ENCODE measurements at places on chromosomes 12 and 14.

GRCh38 chr14:50816395-50817047, 14.4 kb downstream of the NIN start:
- DNase-seq = no peak

DNA sequence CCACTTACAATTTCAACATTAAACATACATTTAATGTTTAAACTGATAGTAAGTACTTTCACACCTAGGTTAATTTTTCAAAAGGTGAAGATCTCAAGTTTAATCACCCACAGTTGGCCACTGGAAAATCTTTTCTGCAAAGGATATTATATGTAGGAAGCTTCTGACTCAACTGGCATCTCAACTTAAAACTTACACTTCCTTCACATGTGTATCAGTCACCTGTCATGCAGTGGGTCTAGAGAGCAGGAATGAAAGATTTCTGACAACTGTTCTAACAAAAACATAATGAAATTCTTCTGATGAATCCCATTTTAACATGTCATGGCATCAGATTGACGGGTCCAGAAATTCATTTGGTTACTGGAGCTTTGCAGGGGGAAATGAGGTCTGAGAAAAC, 192.8 kb downstream of the KLHL28 start:
- no peak for DNase-seq

- no peak for DNase-seq
Observed at GRCh38 chr12:46701356-46701755, 124.4 kb downstream of the SLC38A4 start.

DNA sequence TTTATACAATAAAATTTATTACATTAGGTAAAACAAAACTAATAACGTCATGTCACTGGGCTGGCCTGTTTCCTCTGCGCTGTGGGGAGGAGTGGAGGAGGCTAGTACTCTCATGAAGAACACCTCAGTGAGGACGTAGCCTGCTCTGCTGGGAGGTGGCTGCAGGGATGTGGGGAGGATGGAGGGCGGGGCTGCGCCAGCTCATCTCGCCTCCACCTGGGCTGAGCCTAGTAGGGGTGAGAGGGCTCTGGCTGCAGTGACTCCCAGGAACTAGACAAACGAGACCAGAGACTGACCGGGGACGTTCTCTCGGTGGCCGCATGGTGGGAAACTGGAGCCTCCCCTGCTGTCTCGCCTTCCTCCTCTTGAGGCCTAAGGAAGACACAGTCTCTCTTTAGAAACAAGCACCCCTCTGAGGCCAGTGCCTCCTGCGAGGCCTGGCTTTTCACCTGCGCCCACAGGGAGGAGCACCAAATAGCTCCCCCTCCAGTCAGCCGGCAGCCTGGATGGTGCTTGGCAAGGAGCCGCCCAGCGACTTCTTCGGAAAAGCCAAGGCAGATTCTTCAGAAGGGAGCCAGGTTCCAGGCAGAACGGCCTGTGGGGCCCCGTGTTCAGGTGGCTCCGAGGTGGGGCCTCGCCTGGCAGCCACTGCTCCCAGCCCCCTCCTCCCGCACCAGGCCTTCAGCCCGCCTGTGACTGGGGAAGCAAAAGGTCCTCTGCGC, 62.4 kb downstream of the PLEKHG3 start:
- DNase-seq = no peak

DNA sequence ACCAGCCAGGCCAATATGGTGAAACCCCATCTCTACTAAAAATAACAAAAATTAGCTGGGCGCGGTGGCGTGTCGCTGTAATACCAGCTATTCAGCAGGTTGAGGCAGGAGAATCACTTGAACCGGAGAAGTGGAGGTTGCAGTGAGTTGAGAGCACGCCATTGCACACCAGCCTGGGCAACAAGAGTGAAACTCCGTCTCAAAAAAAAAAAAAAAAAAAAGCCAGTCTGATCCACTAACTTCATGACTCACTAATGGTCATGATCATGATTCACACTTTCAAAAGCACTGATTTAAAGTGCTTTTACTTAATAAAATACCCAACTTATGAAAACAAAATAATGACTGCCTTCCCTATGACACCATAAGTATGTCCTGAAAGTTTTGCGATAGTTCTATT, 38.4 kb upstream of the CPM start:
- no peak for DNase-seq

DNA sequence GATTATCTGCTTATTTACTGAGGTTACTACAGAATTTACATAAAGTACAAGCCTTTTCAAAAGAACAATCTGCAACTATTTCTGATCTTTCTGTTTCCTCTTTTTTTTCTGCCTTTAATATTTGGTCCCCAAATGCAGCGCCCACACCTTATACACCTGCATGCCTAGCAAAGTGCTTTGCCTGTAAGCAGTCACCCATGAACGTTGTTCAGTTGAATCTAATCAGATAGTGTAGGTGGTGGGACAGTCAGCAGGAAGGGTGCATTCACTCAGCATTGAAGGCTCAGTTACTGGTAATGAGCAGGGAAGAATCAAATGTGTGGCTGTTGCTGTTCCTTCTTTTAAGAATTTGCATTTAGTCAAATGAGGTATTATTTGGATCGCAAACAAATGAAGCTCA, 108.4 kb downstream of the GPR135 start:
- DNase-seq = no peak

DNA sequence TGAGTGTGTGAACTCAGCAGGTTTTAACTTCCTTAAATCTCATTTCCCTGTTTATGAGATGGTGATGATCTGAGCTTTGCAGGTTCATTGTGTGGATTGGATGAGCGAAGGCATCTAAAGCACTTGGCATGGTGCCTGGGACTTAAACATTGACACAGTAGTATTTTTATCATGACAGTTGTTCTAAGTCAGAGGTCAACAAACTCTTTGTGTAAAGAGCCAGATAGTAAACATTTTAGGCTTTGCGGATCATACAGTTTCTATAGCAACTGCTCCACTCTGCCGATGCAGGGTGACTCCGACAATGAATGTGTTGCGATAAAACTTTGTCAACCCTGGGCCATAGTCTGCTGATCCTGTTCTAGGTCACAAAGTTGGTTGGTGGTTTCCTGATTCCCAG, 25.2 kb downstream of the SLC24A4 start:
- DNase-seq = no peak

GRCh38 chr12:10190558-10191388, 11.9 kb downstream of the TMEM52B start:
- peak; percentile 18 for DNase-seq

DNA sequence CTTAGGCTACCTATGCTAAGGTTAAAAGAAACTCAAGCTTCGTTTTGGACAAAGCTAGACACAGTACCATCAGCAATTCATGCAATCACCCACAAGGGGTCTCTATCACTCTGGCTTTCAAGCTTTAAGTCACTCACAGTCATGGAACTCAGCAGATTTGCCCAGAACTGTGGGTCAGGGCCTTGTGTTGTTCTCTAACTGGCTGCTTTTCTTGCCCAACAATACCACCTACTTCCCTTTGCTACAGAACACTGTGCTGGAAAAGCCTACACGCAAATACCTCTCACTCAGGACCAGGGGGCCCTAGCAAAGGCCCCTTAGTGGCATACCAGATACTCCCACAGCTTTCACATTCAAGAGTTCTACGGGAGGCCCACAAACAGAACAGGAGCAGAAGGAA, 9.1 kb downstream of the NEMP1 start:
- peak; percentile 40 for DNase-seq

GRCh38 chr12:42421844-42422779, 96.1 kb downstream of the PPHLN1 start:
- DNase-seq = no peak

DNA sequence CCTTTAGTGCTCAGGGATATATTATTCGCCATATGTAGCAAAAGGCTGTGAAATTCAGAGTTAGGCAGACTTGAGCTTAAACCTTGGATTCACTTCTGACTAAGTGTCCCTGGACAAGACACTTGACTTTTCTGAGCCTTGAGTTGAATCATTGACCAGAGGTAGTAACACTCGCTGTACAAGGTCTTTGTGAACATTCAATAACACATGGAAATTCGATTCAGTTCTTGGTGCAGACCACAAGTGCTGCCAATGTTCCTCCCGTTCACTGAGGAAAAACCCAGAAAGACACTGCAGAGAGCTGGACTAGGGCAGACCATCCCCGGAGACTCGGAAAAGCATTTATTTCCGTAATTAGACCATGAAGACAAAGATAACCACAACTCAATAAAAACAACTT, 901.4 kb downstream of the AACS start:
- no peak for DNase-seq

DNA sequence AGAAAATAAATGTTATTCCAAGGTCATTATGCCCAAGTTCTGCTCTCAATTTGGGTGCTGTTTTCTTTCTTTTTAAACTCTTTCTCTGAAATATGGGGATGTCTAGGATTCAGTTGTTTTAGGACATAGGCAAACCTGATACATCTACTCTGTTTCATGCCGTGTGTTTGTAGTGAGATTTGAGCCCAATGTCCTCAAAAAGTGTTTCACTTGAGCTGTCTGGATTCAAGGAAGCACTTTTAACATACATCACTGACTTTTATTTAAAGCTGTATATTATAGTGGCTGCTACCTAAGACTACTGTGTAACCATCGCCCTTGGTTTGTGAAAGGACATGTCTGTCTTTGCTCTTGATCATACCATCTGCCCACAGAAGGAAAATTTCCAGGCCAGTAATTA, 709.3 kb upstream of the STXBP6 start:
- DNase-seq = no peak

- DNase-seq = no peak
Observed at GRCh38 chr12:56591126-56591525, 39.0 kb downstream of the BAZ2A start.

DNA sequence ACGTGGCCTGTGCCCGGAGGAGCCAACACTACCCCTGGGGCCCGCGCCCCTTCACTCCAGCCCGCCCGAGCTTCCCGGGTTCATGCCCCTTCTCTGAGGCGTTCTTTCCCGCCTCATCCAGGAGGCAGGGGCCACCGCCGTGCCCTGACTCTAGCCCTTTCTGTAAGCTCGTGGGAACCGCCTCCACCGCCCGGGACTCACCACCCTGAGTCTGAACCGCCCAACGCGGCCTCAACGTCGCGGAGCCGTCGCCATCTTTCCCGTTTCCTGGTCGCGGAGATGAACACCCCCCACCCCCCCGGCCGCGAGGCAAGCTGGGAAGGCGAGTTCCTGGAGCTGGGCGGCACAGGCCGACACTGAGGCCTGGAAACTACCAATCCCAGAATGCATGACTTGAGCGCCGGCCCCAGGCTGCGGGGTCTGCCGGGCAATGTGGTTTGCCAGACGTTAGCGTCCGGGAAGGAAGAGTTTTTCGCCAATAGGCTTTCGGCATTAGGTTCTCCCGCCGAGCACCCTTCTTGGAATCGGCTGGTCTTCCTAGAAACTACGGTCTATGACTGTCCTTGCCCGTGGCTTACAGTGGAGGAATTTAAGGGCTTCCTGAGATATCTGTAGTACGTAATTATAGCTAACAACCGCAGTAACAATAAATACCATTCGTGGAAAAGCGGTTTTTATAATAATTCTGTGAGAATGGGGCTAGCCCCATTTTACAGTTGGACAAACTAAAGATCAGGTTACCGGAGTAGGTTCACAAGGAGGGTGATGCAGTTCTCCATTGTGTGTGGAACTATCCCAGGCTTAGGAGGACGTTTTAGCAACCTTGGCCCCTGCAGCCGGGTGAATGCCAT, at the start of gene DDX23:
TSS of gene DDX23 (minus strand) at position 281 of the 851 bp plus-strand sequence. CDS start 6,381 bp downstream, outside the sequence.
- peak; percentile 91 for DNase-seq

DNA sequence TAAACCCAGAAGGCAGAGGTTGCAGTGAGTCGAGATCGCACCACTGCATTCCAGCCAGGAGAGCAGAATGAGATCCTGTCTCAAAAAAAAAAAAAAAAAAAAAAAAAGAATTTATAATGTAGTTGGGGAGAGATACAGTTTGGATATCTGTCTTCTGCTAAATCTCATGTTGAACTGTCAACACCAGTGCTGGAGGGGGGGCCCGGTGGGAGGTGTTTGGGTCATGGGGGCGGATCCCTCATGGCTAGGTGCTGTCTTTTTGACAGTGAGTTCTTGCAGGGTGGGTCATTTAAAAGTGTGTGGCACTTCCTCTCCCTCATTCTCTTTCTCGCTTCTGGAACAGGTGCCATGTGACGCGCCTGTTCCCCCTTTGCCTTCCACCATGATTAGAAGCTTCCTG, 32.8 kb downstream of the CLIP1 start:
- DNase-seq = no peak

DNA sequence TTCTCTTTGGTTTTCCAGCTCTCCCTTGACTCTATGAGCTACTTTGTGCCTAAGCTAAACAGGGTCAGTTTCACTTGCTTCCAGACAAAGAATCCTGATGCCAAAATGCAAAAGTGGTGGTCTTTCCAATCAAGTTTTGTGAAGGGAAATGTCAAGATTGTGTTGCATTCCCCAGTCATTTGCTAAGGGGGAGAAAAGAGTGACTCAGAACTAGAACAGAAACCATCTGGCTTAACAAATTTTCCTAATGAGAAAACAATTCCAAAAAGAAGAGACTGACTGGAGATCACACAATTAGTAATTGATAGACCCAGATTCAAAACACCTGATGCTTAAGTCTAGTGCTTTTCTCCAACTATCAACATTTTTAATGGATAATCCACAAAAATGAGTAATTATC, 235.1 kb upstream of the DIO2 start:
- no peak for DNase-seq

- DNase-seq = no peak
Observed at GRCh38 chr12:68602720-68603119, 8.0 kb upstream of the RAP1B start.

GRCh38 chr12:43835264-43835655, 621 bp upstream of the TMEM117 start:
- no peak for DNase-seq

DNA sequence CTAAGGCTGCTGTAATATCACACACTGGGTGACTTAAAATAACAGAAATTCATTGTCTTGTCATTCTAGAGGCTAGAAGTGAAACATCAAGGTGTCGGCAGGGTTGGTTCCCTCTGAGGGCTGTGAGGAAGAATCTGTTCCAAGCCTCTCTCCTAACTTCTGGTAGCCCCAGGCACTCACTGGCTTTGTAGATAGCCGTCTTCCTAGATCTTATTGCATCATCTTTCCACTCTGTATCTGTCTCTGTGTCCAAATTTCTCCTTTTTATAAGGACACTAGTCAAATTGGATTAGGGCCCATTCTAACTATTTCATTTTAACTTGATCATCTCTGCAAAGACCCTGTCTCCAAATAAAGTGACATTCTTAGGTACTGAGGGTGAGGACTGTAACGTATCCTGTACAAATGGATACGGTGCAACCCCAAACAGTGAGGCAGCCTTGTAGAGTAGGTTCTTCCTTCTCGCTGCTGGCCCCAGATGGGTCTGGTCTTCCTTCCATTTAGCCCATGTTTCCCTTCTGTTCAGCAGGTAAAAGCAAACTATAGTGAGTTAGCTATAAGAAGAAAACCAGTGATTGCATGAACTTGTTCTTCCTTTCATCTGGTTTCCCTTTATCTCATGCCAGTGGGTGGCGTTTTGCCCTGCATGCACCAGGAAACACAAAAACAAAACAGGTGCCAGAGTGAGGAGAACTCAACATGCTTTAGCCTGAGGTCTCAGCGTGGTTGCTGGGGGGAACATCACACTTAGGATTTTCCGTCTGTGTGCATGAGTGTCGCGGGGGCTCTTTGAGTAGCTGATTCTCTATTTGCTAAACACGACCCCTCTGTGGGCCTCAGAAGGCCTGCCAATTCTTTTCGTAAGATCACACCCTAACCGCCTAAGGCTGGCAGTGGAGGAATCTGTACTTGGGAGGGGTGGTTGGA, 19.5 kb downstream of the TTC9 start:
- no peak for DNase-seq

All from stimulated activated CD8-positive, alpha-beta memory T cell treated with anti-CD3 and anti-CD28 coated beads, Interleukin-15, amount 100 ng/mL, for 48 hours (primary cell).